NCI-H146 (cell line): ENCODE measurements at places on chromosomes 6 and 20.

GRCh38 chr20:38863024-38863851 lies 57.7 kb downstream of the PPP1R16B start:
- no peak for DNase-seq

DNA sequence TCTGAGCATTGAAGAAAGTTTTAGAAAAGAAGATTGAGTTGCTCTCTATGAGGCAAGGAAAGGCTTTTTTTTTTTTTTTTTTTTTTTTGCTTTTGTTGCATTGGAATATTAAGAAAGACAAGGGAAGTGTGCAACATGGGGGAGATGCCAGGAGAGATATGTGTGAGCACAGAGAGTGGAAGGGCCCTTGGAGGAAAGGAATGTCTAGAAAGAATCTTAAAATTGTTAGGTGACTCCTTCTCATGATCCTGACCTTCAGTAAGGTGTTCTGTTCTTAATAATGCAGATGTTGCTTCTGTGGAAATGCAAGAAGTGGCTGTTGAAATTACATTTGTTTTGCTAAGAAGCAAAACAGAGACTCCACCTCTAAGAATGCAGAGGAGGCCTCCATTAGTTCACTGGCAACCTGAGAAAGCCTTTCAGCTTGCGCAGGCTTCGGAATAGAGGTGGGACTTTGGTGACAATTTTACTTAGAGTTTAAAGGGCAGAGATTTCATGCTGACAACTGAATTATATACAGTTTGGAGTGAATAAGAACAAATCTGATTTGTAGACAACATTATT lies 118.0 kb upstream of the ASCC3 start:
- no peak for DNase-seq

DNA sequence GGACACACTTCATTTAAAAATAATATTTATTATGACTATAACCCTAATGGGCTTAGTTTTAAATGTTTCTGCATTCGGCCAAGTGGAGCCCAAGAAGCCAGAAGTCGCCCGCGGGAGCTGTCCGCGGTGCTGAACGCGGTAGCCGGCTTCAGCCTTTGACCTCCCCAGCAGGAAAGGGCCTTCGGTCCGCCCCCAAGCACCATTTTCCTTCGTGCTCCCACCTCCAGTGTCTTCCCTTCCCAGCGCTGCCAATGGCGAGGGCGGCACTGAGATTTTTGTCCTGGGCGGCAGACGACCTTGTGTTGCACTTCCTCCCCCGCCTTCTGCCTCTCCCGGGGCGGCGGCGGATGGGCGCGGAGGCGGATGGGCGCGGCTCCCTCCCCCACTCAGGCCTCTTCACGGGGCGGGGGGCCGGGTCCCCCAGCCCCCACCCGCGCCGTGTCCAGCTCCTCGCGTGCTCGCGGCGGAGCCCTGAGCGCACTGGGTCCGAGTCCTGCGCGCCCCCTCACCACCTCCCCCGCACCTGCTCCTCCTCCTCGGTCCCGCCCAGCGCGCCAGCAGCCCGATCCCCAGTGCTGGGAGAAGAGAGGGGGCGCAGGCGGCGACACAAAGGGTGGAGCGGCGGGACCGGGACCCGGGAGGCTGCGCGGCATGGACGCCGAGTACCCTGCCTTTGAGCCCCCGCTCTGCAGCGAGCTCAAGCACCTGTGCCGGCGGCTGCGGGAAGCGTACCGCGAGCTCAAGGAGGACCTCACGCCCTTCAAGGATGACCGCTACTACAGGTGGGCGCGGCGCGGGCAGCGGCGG lies 23.6 kb upstream of the TMEM181 start:
- peak; percentile 92 for DNase-seq

GRCh38 chr6:99563056-99563723 lies 5.3 kb downstream of the CCNC start:
- no peak for DNase-seq

DNA sequence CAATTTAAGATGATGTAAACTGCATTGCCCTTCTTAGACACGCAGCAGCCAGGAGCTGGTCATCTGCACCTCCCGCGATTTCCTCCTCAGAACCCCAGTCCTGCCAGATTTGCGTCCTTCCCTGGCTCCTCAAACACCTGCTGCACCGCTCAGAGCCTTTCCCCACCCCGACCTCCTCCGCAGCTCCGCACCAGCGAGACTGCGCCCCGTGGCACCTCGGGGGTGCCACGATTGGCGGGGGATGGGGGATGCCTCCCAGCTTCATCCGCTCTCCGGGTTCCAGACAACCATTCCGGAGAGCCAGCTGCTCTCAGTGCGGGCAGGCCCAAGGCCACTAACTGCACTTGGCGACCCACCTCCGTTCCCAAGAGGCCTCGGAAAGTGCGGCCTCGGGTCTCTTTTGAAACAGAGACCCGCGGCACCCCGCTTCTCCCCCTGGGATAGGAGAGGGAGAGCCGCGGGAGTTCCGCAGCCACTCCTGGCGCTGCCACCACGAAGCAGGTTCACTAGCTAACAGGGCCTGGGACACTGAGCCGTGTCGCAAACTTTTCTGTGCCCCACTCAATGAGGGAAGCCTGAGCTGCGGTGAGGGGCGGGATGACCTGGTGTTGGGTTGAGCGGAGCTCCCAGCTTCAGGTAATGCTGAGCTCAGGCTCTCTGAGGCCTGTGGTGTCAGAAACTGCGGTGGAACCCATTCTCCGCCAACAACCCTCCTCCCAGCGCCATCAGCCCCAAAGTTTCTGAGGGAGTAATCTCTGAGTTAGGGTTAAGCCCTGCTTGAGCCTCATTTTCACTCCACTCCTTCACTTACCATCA lies 7.3 kb upstream of the TFAP2A start:
- no peak for DNase-seq

DNA sequence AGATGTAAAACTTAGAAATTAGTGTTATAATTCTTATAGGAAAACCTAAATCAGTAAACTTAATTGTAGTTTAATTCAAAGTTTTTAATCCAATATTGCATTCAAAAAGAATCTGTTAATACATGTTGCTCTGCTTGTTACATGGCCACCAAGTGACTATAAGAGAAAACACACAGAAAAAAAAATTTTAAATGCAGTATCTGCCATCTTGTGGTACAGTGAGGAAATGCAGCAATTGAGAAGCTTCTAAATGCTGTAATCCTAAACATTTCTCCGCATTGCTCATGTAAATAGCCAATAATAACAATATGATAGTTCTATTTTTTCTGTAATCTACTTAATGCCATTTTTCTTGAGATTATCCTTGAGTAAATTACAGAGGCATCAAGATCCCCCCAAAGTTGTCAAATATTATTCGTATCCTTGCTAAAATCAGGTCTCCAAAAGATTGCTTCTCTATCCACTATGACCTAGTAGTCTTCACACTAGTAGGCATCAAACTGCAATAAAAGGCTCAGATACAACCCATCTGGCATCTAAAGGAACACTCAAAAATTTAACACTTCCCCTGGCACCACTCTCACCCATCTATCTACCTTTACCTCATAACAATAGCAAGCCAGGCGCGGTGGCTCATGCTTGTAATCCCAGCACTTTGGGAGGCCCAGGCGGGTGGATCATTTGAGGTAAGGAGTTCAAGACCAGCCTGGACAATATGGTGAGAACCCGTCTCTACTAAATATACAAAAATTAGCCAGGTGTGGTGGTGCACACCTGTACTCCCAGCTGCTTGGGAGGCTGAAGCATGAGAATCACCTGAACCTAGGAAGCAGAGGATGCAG lies 34.6 kb downstream of the HDAC2 start:
- DNase-seq: peak; percentile 33

DNA sequence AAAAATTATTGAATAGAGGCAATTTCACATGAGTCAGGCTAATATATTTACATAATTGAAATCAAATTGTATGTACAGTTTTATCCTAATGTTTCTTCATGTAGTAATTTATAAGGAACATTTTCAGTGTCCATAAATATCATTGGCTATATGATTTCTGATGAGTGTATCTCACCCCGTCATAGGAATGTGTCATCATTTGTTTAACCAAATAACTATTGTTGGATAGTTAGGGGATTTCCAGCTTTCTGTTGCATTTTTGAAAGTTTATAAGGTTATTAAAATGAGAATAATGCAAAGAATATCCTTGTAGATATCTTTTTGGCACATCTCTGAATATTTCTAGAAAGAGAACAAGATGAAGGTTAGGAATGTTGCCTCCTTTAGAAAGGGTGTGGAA lies 39.0 kb downstream of the SYTL3 start:
- DNase-seq: no peak

DNA sequence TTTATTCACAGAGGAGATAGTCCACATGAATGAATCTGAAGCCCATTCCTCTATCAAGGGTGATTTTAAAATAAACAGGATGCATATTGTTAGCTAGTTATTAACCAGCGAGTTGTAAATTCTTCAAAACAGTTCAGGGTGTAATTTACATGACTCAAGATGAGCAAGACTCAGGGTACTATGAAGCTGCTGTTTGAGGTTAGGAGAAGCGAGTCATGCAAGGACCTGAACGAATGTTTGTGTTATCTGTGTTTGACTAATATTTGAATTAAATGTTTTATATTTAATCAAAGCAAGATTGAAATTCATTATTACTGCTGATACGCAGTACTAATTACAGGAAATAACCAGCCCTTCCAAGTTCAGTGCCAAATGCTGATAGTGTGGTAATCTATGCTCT lies 191.1 kb downstream of the SAMD5 start:
- no peak for DNase-seq

DNA sequence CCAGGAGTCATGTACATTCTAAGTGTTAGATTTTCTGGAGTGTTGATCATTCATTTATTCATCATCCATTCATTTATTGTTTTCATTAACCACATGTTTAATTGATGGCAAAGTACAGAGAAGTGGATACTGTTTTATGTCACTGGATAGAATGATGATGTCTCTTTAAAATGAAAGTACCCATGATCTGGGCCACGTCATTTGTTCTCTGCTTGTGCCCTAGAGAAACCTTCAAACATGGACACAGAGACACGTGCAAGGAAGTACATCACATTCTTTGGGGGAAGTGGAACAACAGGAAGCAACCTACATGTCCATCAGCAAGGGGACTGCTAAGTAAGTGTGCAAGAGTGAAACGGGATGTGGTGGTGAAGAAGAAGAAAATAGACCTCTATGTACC lies 75.8 kb upstream of the TSHZ2 start:
- DNase-seq: no peak

DNA sequence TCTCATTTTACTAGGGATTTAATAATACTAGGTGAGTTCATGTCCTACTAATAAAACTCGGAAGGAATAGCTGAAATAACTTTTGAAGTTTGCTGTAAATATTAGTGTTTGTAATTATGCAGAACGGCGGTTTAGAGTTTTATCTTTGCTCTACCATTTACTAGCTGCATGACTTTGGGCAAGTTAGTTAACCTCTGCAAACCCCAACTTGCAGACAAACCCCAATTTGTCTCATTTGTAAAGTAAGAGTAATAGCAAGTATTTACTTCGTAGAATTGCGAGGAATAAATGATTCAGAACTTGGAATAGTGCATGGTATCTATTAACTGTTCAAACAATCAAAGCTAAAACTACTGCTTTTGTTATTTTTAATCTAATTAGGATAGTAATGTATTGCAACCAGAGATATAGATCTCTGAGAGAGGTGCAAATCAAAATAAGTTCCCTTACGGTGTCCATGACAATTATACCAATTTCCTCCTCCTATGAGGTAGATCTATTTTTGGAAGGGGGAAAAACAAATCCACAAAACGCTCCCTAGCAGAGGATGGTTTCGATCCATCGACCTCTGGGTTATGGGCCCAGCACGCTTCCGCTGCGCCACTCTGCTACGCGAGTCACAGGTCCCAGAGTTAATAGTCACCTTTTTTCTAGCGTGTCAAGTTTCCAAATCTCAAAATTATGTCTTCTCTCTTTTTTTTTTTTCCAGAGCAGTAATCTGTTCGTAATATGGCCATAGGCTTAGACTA lies 35.1 kb upstream of the BTN3A2 start:
- DNase-seq: peak; percentile 66

GRCh38 chr20:1322511-1323245 lies 6.3 kb downstream of the SDCBP2 start:
- DNase-seq: no peak

DNA sequence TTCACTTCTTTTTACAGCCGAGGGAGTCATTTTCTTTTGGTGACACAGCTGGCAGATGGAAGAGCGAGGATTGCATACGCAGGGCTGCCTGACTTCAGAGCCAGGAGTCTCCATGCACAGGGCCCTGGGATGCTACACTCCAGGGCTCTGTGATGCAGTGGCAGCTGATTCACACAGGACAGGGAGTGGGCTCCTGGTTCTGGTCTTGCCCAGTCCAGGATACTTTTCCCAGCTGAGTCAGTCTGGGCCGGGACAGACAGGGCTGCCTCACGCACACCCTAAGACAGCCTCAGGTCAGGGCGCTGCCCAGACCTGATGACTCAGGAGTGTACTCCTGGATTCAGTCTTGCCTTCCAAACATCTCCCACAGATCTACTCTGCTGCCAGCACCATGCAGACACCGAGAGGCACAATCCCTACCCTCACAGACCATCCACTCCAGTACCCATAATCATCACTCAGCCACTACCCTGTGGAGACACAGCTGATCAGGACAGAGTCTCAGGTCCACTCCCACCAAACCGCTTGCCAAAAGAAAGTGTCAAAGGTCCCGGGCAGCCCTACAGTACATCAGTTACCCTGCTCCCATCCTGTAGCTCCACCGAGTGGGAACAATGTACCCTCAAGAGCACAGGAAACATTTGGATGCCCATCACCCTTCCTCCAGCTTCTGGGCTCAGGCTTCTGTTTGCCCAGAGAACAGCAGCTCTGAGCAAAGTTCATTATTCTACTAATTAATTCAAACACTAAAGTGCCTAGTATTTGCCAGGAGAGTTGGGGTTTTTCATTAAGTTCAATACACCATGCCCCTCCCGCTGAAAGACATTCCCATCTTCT lies 11.5 kb downstream of the SDC4 start:
- DNase-seq: no peak

DNA sequence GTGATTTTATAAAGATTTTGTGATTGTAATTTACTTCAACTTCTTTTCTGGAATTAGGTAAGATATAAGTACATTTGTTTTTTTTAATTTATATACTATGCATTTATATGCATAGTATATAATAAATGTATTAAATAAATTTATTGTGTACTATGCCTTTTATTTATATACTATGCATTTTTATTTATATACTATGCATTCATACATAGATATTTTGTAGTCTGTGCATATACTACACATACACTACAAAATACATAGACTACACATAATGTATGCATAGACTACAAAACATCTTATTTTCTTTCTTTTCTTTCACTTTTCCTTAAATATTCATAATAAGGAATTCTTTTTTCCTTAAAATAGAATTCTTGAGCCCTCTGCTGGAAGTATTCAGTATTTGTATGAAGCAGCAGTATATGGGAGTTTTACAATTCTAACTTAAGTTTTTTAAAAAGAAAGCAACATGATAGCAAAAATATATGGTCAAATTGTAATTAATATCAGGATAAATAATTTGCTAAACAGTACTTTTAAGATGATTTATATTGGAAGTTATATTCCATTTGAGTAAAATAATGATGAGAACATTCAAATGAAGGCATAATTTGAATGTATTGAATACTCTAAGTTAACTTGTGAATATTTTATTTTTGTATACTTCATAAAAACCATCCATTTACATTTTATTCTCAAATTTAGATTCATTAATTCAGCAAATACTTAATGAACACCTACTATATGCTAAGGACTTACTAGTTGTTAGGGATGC lies 129.3 kb downstream of the KLHL32 start:
- DNase-seq: no peak
